Fibroblast of skin of back (primary cell): ENCODE measurements at places on chromosomes 1 and 21.

GRCh38 chr1:102045752-102046151 is 49.0 kb upstream of the OLFM3 start:
- DNase-seq: no peak

DNA sequence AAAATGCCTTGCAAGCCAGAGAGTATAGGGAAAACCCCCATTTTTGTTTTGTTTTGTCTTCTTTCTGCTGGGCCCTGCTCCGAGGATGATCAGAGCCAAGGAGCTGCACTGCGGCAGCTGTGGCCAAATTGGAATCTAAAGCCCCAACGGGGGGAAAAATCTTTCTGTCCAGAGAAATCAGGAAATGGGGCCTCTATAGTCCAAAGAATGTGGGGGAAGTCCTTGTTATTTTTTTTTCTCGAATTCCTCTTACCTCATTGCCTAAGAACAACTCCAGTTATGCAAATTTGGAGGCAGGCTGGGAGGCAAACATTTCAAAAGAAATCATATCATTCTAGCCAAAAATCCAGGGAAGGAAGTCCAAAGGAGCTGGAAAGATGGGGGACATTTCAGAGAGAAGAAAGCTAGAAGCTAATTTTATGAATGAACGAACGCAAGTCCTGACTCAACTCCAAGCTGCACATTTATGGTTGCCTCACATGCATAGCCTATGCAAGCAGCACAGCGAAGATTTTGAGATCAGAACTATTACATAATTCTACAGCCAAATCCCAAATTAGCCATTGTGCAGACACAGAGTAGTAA is 263.2 kb downstream of the KCTD3 start:
- DNase-seq: no peak

- peak; percentile 98 for DNase-seq
These were observed 6.4 kb downstream of the RHOC start for GRCh38 chr1:112700290-112701226.

DNA sequence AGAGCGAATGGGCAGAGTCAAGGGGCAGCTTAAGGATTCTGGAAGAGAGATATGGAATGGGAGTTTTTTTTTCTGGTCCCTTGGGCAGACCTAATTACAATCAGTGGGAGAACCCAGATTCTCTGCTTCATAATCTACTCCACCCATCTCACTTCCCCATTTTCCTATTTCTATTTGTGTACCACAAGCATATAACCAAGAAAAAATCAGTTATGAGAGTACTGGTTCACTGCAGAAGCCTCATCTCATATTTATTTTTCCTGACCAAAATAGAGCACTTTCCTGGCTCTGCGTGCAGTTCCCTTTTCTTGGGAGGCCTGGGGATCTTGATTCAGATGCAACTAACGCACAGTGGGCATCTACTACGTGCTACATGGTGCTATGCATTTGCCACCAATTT is 82.2 kb upstream of the SLFNL1 start:
- DNase-seq: no peak

- peak; percentile 57 for DNase-seq
These were observed 169.3 kb downstream of the ST6GALNAC5 start for GRCh38 chr1:77036560-77036959.

DNA sequence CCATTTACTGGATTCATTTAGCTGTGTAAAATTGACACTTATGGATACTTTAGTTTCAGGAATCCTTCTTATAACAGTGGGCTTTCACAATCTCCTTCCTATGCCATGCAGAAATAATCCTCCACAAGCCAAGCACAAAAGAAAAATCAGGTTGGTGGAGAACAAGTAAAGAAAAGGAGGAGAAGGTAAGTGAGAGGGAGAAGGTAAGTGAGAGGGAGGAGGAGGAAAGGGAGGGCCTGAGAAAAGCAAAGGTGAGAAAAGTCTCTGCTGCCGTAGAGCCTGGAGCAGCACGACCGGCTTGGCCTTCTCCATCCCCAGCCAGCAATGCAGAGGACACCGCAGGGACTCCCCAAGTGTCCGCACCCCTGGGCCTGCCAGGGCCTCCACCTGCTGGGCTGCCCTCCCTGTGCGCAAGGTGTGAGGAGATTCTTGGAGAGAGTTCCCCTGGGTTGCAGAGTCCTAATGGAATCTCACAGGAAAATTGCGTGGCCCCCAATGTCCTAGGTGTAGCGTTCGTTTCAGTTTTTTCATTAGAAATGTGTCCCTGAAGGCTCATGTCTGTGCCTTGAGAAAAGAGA is 39.0 kb downstream of the PRMT2 start:
- DNase-seq: no peak

- DNase-seq: peak; percentile 64
These were observed 10.8 kb upstream of the SHISA4 start for GRCh38 chr1:201877877-201878401.

- no peak for DNase-seq
These were observed at the start of gene TTLL7 for GRCh38 chr1:83998498-83999315. Gene TTLL7 (minus strand): TSS chr1:83999132. CDS start chr1:83952211, 46,921 bp downstream.

DNA sequence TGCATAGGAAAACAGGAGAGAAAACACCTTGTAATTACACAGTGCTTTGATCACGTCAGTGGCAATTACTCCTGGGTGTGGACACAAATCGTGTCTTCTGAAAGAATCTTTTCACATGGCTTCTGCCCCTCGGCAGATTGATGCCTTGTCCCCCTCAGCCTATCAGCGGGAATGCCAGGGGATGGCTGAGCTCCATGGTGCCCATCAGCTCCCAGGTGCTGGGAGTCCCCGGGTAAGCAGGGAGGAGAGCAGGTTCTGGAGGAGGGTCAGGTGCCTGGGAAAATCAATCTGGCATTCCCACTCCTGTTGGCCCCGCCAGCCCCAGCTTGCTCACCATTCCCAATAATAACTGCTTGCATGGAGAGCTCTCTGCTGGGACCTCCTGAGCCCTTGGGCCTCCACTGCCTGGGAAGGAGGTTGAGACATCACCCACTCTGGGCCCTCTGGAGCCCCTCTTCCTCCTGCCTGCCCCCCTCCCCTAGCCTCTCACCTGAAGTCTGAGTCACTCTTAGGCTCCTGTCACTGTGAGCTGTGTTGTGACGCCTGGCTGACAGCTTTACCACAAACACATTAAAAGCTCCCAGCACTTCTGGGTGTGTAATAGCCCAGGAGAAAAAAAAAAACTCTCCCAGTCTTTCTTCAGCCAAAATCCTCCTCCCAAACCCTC is 4.9 kb downstream of the CAMK2N1 start:
- DNase-seq: no peak

DNA sequence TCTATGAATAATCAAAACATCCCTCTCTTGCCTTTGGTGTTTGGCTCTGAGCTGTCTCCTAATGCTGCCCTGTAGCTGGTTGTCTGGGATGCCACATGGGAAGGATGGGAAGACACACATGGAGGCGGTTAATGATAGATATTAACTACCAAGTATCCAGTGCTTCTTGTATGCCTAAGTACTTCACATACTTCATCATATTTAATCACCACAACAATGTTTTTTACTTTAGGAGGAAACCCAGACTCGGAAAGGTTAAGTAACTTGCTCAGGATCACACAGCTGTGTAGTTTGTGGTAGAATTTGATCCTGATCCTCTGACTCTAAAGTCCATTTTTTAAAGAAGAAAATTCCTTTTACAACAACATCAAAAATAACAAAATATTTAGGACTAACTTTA is 88.0 kb downstream of the HHAT start:
- DNase-seq: no peak

- DNase-seq: peak; percentile 95
These were observed 186.8 kb downstream of the LTN1 start for GRCh38 chr21:28805885-28806284.

GRCh38 chr1:116001739-116002487 is 25.6 kb downstream of the SLC22A15 start:
- DNase-seq: peak; percentile 48

GRCh38 chr1:36797761-36798160 is 236.6 kb downstream of the GRIK3 start:
- no peak for DNase-seq

- DNase-seq: no peak
These were observed 6.7 kb downstream of the TMEM201 start for GRCh38 chr1:9595156-9595967.

DNA sequence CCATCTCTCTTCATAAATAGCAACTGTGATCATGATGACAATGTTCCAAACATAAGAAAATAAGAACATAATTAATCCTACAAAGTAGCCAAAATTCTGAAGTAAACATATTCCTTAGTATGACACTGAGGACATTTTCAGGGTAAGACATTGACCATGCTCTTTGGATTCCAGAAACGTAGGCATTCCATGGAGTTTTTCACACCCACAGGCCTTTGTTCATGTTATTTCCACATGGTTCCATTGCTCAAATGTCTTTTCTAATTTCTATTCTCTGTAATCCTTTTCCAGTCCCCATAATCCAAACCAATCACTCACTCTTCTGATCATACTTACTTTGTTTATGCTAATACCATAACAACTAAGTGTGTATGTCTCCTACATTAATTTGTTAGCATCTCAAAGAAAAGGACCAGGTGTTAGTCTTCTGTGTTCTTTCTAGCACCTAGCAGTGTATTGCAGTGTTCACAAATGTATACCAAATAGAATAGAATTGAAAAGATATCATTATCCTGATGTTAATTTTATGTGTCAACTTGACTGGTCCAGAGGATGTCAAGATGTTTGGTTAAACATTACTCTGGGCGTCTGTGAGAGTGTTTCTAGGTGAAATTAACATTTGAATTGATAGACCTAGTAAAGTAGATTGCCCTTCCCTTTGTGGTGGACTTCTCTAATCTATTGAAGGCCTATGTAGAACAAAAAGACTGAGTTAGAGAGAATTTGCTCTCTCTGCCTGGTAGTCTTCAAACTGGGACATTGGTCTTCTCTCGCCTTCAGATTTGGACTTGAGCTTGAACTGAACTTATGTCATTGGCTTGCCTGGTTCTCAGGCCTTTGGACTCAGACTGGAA is 516.6 kb downstream of the PTPRC start:
- no peak for DNase-seq

GRCh38 chr1:159881622-159882526 is 18.1 kb downstream of the CFAP45 start:
- DNase-seq: peak; percentile 94

DNA sequence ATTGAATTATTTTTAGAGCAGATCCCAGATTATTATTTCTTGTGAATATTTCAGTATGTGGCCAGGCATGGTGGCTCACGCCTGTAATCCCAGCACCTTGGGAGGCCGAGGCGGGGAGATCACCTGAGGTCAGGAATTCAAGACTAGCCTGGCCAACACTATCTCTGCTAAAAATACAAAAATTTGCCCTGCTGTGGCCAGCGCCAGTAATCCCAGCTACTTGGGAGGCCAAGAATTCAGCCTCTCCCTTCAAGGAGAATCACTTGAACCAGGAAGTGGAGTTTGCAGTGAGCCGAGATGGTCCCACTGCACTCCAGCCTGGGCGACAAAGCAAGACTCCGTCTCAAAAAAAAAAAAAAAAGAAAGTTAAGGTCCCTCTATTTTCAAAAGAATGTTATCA is 4.3 kb downstream of the OSBPL9 start:
- no peak for DNase-seq

DNA sequence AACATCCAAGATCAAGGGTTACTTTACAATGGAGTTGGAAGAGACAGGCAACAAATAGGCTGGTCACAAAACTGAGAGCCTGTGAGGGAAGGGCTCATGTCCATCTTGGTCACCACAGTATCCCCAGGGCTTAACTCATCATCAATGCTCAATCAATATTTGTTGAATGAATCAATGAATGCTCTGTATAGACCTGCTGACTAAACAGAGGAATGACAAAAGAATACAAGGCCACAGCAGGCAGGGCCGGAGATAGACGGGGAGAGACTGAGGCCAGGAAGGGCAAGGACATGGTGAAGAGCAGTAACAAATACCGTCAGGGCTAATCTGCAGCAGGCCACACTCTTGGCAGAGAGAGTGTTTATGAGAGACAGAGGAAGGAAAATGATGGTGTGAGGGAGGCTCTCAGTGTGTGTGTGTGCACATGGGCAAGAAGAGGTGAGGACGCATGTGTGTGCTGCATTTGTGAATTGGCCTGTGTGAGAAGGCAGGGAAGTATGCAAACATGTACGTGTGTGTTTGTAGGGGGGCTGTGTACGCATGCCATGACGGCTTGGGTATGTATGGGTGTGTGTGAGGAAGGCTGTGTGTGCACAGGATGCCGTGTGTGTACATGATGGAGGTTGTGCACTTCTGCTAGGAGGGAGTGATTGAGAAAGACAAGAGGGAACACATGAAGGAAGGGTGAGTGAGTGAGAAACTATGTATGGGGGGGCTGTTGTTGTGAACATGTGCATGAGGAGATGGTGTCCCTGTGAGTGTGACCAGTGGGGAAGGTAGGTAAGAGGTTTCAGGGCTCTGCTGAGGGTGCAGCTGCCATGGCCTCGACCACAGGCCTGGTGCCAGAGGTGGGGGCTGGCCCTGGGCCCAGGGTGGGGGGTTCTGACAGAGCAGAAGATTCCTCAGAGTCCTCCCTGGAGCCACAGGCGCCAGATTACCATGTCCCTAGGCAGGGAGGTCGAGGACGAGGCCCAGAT is 15.4 kb downstream of the AHDC1 start:
- DNase-seq: peak; percentile 46

DNA sequence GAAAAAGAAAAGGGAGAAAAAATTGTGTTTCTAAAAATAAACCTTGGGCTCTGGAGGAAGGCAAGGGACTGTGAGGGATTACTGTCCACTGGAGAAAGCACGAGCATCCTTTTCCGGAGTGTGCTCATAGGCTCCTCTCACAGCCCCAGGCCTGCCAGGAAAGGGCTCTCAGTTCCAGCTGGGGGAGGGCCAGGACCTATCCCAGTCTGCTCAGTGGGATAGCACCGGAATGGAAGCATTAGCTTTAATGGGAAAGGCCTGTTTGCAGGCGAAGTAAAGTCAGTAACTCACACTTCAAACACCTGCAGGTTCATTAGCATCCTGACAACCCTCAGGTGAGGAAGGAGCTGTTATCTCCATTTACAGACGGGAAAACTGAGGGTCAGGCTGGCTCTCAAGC is 113.9 kb upstream of the USP24 start:
- DNase-seq: no peak

GRCh38 chr1:162667381-162668080 is 35.3 kb downstream of the DDR2 start:
- no peak for DNase-seq

- no peak for DNase-seq
These were observed 10.5 kb upstream of the PLCH2 start for GRCh38 chr1:2465371-2466269.

DNA sequence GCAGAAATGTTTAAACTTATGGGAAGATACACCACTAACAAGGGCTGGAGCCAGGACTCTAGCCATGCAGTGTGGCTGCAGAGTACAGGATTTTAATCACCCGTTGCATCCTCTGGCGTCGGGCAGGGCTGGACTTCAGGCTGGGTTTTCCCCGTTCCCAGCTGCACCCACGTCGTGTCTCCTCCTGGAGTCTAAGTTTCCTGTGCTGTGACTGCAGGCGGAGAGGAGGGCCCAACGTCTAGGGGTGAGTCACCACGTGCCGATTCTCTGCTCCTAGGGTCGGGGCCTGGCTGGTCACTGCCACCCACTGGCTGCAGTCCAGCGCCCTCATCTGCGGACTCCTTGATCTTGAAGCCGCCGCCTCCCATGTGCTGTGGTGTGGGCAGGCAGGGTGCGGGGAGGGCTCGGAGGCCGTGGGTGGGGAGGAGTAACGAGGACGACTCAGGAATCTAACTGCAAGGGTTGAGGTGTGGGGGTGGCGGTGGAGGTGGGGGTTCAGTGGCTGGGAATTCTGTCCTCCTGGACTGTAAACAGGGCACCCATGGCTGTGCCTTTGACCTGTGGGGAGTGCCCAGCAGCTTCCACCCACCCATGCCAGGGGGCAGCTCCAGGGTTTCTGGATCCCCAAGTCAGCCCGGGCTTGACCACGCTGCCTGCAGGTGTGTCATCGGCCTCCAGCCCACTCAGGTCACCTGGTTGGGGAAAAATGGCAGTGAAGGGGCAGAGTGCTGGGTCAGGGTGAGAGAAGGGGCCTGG is 77.8 kb downstream of the ALPL start:
- DNase-seq: peak; percentile 92
